Uterus (tissue), 4 donors: ENCODE measurements at places on chromosomes 6 and 20.

DNA sequence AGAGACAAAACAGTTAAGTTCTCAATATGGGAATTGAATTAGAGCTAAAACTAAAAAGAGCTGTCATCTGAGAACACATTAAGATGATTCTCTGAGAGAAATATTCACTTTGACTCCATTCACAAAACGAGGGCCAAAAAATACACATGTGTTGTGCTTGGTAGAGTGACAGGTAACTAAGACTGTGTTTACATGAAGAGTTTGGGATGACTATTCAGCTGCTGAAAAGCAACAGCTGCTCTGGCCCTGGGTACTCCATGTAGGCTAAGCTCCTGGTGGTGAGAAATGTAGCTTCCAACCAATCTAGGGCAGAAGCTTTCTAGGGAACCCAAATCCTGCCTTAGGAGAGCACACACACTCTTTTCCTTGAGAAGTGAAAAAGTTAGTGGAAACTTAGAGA lies 184.5 kb downstream of the COL21A1 start:
- no peak for DNase-seq

DNA sequence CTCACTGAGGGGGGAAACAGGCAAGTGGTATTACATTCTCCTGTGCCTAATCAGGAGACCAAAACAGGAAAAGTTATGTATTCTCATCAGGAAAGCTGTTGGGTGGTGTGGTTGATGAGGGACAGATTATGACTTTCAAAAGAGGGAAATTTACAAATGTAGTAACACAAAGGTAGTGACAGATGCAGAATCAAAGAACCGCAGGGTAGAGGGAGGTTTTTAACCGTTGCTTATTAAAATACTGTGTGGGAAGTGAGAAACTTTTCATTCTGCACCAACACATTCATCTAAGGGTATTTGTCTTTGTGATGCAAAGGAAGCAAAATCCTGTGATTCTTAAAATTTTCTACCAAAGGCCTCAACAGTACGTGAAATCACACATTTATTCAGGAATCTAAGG lies 288.2 kb upstream of the MAN1A1 start:
- no peak for DNase-seq

GRCh38 chr20:47280228-47280627 lies 76.3 kb downstream of the ZMYND8 start:
- DNase-seq: no peak

DNA sequence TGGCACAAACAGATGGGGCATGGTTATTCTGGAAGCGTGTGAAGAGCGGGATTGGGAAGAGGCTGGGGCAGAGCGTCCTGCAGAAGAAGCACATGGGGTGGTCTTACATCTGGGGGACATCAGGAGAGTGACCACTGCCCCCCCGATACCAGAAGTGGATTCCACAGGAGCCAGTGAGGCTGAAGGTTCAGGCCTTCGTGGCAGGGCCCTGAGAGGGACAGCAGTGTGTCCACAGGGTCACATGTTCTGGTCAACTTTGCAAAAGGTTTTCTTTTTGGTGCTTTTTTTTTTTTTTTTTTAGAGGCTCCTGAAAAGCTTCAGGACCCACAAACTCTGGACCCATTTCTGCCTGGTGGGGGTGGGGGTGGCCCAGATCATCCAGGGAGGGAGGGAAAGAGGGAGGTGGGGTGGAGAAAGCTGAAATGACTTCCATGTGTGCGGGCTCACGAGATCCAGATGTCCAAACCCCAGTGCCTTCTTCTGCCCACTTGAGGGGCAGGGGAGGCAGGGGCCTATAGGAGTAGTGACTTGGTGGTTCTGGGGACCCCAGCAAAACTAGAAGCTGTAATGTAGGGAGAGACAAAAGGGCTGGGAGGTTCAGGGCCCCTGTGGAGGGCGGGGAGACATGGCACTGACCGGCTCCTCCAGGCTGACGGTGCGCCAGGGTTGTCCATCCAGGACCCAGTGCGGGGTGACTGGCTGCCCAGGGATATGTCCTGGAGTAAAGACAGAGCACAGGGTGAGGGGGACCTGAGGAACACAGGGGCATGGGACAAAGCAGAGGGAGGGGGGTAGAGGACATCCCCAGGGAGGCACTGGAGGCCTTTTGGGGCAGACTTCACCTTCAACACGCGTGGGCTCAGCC lies 2.7 kb downstream of the ADAM33 start:
- no peak for DNase-seq

GRCh38 chr20:10662661-10663458 lies 10.9 kb downstream of the JAG1 start:
- DNase-seq: no peak

DNA sequence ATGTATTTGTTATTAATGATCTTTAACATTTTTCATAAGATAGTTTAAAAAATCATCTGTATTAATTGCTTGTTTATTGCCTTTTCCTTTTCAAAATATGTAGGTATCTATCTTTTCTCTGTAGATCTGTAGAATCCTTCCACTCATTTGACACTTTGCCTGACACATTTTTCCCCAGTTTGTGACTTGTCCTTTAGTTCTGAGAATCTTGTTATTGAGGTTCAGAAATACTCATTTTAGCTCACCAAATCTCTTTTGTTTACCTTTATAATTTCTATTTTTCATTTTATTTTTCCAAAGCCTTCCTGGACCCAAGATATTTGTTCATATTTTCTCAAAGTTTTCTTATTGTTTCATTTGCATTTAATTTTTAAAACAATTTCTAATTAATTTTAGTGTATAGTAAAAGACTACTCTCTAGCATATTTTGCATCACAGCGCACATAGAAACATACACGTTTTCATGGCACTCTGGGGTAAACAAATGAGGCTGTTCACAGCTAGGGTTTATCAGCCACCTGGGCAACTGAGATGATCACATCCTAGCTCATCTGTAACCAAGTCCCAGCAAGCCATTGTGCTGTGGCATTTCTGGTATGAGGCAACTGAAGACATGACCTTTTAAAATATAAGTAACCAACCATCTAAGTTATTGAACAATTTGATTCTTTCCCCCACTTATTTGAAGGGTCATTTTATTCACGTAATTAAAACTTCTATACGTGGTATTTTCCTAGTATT lies 275.7 kb downstream of the ADGB start:
- DNase-seq: no peak

DNA sequence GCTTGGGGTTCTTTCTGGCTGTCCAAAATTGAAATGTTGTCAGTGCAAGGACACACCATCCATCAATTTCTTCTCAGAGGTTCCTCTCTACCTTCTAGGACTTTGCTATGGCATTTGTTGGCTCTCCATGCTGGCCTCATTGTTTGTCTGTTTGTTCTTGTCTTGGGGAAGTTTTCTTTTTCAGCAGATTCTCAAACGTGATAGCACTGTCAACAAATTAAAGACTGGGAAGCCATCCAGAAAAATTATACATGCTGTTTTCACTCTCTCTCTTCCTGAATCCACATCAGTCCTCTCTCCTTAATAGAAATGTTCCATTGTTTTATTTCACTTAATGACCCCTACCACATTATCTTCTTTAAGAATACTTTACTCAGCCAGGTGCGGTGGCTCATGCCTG lies 130.4 kb downstream of the PCSK2 start:
- no peak for DNase-seq
